ENCODE measurements at places on chromosomes 2 and 18.

DNA sequence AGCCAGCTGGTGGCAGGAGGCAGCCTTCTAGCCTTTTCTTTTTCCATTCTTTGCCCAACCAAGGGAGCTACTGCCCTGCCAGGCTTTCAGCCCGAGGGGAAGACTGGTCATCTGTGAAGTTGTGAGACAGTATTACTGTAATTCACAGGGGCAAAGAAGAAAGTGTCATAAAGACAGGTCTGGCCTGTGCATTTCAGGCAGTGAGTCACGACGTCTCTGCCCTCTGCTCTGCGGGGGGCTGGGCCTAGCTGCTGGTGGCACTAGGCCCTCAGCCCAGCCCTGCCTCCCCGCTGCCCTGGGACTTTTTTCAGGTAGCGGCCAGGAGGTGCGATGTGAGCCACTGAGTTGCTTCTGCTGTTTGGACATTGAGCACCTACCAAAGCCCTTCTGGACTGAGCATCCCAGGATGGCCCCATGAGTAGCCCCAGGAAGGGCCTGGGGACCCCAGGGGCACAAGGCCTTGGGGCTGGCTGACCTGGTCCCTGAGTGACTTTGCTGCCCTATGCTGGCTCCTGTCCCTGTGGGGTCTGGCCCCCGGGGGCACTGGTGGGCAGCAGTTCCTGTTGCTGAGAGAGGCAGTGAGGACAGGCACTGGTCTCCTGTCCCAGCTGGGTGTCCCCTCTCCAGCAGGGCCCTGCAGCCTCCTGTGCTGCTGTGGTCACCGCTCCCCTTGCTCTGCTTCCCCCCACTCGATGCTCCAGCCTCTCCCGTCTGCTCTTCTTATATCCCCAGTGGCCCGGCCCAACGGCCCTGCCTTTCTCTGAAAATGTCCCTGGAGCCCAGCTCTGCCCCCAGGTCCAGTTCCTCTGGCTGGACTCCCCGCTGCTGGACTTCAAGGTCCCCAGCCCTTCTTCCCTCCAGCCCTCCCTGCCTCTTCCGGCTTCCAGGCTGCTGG is 7.0 kb downstream of the INHBB start:
- DNase-seq: no peak

GRCh38 chr18:51196811-51197660 is 445 bp downstream of the MEX3C start:
- DNase-seq: peak; percentile 34

GRCh38 chr2:136118819-136119716 is 1.1 kb upstream of the CXCR4 start:
- peak; percentile 86 for DNase-seq

DNA sequence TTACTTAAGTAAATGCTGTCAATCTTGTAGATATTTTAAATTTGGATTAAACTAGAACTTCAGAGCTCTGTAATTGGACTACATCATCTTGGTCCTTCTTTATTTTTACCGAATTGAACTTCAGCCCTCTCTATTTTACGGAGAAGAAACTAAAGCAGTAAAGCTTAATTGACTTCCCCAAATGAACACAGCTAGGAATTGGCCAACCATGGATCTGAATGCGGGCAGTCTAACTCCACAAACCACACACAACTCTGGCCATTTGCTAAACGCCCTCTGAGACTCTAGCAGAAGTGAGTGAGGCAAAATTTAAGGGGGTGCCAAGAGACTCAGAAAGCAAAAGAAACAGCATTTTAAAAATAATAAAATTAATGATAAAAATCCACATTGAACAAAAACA is 86.3 kb upstream of the KCTD1 start:
- DNase-seq: no peak

DNA sequence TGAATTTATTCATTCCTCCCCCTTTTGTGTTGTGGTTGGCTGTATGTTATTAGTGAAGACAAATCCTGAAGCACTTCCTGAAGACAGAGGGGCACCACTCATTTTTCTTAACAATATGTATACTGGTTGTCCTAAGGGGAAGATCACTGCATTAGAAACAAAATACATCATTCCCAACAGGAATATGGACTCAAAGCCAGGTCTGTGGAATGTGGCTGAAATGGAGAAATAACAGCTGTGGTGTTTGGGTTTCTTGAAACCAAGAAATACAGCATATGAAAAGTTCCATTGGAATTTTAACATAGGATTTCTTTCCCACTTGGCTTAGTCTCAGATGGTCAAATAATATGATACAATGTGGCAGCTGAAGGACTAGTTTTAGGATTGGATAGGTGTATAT is 267.6 kb downstream of the KCNE4 start:
- no peak for DNase-seq

DNA sequence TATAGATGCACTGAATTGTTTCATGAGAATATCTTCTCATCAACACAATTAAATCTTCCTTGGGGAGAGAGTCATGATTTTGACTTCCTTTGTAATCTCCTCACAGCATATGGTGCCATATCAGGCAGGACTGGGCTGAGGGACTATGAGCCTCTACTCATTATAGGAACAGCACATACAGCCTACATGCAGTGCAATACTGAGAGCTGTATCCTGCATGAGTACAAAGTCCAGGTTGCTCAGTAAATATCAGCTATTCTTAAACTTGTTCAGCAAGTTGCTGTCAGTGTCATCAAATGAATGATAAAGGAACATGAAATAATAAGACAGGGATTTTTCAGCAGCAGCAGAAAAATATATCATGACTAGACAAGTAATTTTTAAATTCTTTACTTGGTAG is 10.8 kb downstream of the DLGAP1 start:
- DNase-seq: no peak

GRCh38 chr2:85162746-85163301 is 29.6 kb downstream of the TCF7L1 start:
- no peak for DNase-seq

- no peak for DNase-seq
These were observed 67.3 kb upstream of the CABLES1 start for GRCh38 chr18:23068011-23068410.

- DNase-seq: no peak
These were observed 145.2 kb downstream of the DTNB start for GRCh38 chr2:25528173-25528572.

DNA sequence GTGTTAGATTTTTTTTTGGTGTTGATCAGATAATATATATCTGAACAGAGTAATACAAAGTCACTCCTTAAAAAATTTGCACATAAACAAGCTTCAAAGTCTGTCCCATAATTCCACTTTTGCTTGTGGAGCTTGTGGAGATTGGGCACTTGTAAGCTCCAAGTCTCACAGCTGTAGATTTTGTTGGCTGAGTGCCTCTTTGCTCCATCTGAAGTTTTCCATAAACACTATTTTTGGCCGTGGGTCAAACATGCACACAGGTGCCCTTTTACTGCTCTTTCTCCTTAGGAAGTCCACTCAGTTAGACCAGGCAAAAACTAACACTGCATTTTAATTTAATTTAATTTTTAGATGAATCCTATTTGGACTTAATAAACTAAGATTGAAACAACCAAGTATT is 3.6 kb upstream of the KCNJ13 start:
- DNase-seq: no peak

DNA sequence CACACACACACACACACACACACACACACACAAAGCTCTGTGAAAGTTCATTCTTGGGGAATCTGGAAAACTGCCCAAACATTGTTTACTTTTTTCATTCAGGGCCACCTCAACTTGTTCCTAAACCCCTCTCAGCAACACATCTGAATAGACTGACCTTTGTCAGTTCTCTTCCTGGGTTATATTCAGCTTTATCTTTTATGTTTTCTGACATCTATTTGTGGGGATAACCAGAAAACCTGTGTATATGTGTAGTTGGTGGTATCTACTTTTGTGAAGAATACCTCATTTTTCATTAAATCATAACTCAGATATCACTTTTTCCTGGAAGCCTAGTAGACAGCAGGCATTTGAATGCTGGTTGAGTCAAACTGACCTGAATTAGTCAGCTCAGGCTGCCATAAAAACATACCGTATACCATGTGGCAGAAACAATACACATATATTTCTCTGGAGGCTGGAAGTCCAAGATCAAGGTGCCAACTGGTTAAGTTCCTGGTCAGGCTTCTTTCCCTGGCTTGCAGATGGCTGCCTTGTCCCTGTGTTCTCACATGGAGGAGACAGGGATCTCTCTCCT is 11.0 kb upstream of the RNF144A start:
- DNase-seq: no peak

- no peak for DNase-seq
These were observed 9.6 kb downstream of the RAX start for GRCh38 chr18:59263661-59264060.

DNA sequence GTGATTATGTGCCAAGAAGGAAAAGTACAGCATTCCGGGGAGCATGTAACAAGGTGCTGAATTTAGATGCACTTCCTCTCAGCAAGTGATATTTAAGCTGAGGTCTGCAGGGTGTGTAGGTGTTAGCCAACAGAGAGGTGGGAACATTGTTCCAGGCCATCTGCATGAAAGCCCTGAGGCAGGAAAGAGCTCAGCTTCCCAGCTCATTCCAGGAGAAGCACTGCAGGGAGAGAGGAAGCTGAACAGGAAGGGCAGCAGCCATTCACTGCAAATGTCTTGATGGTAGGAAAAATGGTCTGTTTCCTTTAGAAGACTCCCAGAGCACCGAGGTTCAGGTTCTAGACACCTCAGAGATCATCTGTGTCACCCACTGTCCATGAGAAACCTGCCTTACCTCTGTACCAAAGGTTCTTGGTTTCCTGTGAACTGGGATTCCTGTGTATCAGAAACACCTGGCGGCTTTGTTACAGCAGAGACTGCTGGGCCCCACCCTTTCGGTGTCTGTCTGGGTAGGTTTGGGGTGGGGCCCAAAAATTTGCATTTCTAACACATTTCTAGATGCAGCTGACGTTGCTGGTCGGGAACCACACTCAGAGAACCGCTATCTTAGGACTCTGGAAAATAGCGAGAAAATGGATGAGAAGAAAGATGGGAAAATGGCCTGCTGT is 84.0 kb downstream of the RTN4 start:
- no peak for DNase-seq

DNA sequence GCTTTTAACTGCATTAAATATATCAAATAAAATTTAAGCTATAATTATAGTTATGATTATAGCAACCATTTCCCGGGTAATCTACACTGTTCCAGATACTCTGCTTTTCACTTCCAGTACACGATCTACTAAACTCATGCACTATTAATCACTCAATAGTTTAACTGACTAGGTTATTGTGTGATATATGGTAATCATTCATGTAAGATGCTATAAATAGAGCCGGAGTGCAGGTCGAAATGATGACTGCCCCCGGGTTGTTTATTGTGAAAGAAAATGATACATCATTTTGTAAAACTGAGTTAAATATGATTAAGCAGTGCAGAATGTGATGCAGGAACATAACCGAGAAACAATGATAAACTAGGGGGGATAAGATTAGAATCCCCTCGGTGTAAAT is 434.6 kb upstream of the DSEL start:
- no peak for DNase-seq

GRCh38 chr2:239378918-239379640 is 21.7 kb downstream of the HDAC4 start:
- no peak for DNase-seq

GRCh38 chr18:33116376-33116775 is 324.1 kb downstream of the CCDC178 start:
- DNase-seq: no peak

DNA sequence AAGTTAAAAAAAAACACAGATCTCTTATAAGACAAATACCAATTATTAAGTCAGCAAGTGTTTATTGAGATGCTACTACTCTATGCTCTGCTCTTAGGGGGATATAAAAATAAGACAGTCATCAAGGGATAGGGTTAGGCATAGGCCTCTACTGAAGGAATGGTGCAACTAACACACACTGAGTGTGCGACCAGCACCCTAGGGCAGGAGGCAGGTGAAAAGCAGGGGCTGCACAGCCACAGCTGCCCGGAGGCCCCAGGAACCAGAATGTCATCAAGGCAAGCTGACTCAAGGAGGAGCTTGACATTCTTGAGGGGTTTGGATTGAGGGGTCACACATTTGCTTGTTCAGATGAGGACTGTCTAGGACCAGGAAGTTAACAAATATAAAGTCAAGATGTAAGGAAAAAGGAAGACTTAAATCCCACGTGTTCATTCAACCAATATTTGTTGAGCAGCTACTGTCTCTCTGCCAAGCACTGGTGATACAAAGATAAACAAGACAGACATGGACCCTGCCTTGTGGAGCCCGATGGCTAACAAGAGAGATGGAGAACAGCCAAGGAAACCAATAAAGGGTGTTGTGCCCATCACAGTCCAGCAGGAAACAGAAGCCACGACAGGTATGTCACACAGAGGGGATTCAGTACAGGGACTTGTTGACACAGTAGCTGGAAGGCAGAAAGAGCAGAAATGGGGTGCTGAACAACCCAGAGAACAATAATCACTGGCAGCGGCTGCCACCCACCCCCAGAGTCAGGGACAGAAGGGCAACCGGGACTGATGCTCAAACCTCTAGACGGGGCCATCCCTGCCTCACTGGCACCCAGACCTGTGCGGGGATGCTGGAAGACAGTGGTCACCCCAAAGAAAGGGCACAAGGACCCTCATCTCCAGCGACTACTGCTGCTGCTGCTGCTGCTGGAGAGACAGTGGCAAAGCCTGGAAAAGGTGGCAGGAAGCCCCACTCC is 45.8 kb upstream of the MAL start:
- no peak for DNase-seq

DNA sequence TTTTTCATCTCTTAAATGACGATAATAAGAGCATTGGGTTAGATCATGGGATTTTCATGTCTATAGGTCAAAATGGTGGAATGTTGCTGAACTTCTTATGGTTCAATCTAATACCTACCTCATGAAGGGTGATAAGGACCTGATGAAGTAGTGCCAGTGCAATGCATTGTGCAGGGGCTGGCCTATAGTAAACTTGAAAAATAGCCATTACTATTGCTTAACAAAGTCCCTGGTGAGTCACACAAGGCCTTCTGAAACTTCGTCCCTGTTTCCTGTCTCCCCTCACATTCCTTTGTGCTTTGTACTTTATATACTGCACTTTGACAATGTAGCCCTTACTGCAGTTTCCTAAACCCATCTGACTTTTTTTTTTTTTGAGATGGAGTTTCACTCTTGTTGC is 515.9 kb downstream of the SLC4A3 start:
- no peak for DNase-seq

DNA sequence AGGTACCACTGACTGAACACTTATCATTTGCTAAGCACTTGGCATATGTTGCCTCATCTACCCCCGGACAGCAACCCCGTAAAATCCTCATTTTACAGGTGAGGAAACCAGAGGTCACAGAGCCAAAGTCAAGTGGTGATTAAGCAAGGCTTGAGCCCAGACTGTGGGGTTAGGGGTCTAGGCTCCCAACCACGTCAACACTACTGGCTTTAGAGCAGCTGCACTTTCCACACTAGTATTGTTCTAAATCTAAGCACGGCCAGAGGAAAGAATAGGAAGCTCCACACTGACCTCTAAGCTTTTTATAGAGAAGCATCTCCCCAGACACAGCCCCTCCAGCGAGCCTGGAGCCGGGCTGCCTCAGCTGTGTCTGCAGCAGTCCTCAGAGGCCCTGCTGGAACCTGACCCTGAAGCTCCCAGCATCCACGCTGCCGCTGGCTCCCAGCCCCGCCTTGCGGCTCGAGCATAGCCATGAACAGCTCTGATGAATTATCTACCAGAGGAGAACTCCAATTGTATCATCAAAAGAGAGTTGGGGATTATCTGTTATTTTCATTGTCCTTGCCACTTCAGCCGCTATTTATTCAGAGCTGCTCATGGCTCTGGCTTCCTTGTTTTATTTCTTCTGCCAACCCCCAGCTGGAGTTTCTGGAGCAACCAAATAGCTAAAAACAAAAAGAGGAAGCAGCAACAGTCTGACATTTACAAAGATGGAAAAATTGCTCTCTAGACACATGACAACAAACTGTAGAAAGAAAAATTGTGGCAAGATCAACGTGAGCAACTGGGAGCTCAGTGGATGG is 62.2 kb upstream of the RTN4 start:
- DNase-seq: no peak

- DNase-seq: no peak
These were observed 349.8 kb downstream of the TNS1 start for GRCh38 chr2:217652761-217653639.
